ENCODE measurements at places on chromosomes 5 and 9. TPM values are rescaled to one million over a fixed set of nuclear protein-coding genes. Genes with fewer than 3 reads are reported as not detected.
A peak's percentile ranks its signal among the peaks of the same experiment; 100 is the strongest.

PCDHGA2 gene
- not detected for total RNA-seq

MRPS27 gene
- 48.2 TPM for total RNA-seq

CCDC192 gene
- not detected for total RNA-seq

DNA sequence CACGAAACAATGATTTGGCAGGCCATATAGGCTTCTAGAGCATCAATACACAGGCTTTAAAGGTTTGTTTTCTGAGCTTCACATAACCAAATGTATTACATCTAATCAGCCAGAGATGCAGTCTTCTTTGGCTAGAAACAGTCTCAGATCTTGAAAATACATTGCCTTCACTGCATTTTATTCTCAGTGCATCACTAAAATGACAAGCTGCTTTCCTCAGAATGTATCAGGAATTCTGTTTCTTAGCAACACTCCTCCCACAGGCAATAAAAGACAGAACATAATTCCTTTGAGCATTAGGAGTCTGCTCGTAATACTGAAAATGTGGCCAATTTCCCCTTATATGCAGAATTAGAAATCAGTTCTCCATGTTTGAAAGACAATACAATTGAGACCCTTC, 36.9 kb downstream of the FEM1C start:
- peaks cover 10% of the 10 kb centered on the region for H3K27me3 ChIP-seq
- no peak overlapping the region for H3K4me3 ChIP-seq
- no peaks in the 10 kb centered on the region for H3K36me3 ChIP-seq

ZNF354C gene
- total RNA-seq, result 7.5 TPM

- peak overlapping the region; percentile 69 for H3K27ac ChIP-seq
- DNase-seq, result no peak
- peaks cover 78% of the 10 kb centered on the region for H3K36me3 ChIP-seq
- peaks cover 60% of the 10 kb centered on the region for H3K4me1 ChIP-seq
- H3K27me3 ChIP-seq, result no peaks in the 10 kb centered on the region
These were observed 20.1 kb downstream of the DOCK2 start for GRCh38 chr5:169657127-169657526.

CARD6 gene
- total RNA-seq, result 3.4 TPM

DNA sequence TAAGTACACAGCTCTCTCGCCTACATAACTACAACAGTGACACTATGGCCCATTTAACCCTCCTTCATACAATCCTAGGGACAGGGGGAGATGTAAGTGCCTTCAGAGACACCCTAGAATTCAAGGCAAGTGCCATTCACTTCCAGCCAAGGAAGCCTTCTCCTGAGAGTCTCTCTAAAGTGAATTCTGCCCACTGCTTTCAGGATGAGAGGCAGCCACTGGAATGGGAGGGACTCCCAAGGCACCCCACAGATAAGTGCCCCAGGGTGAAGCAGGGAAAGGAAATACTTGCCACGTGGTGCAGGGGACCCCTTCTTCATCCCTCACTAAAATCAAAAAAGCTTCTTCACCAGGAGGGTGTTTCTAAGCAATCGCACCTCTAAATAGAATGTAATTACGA, 283.7 kb downstream of the ZNF608 start:
- no peak overlapping the region for H3K27ac ChIP-seq
- no peaks in the 10 kb centered on the region for H3K27me3 ChIP-seq
- no peaks in the 10 kb centered on the region for H3K4me1 ChIP-seq
- no peaks in the 10 kb centered on the region for H3K36me3 ChIP-seq

GRCh38 chr5:107329850-107330249, 340.9 kb downstream of the EFNA5 start:
- H3K27ac ChIP-seq, result no peak overlapping the region
- no peak overlapping the region for H3K4me3 ChIP-seq
- H3K36me3 ChIP-seq, result no peaks in the 10 kb centered on the region
- no peak for DNase-seq
- no peaks in the 10 kb centered on the region for H3K27me3 ChIP-seq

DNA sequence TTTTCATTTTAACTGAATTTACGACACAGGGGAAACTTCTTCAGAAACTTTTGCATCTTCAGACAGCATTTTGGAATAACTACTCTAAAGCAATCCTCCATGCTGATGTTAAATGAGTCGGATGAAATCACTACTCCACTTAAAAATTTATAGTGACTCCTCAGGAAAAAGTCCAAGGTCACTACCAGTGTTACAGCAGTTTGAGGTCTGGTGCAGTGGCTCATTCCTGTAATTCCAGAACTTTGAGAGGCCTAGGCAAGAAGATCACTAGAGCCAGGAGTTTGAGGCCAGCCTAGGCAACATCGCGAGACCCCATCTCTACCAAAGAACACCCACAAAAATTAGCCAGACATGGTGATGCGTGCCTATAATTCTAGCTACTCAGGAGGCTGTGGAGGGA, 5.9 kb upstream of the GAS1 start:
- H3K27me3 ChIP-seq, result peaks cover 11% of the 10 kb centered on the region
- H3K4me1 ChIP-seq, result peaks cover 7% of the 10 kb centered on the region
- DNase-seq, result no peak
- H3K27ac ChIP-seq, result no peak overlapping the region
